Activated naive CD4-positive, alpha-beta T cell treated with Interleukin-2 at 50 U/mL for 16 hours (primary cell): ENCODE measurements at places on chromosomes 3 and 15.

GRCh38 chr3:156720826-156721225 lies 46.4 kb downstream of the TIPARP start:
- DNase-seq = no peak

DNA sequence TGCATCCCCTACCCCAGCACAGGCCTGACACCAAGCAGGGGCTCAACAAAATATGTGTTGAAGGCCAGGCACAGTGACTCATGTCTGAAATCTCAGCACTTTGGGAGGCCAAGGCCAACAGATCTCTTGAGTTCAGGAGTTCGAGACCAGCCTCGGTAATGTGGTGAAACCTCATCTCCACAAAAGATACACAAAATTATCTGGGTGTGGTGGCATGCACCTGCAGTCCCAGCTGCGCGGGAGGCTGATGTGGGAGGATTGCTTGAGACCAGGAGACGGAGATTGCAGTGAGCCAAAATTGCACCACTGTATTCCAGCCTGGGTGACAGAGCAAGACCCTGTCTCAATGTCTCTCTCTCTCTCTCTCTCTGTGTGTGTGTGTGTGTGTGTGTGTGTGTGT lies 30.7 kb upstream of the CYP11A1 start:
- no peak for DNase-seq

DNA sequence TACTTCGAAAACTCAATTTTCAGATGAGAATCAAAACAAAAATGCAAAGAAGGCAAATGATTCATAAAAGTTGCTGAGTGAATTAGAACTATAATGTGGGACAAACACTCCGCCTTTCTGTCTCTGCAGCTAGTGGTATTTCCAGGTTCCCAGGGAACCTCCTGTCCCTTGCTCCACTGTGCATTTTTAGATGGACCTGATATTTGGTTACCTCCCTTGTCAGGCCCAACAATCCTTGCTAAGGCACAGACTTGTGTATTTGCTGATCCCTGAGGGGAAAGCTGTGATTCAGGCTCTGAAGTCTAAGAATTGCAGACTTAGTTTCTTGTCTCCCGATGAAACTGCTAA lies 162.7 kb downstream of the LPP start:
- no peak for DNase-seq

GRCh38 chr15:31324806-31325594 lies 1.6 kb upstream of the KLF13 start:
- no peak for DNase-seq

- no peak for DNase-seq
Measured at GRCh38 chr3:60047426-60048200, 997.8 kb upstream of the CFAP20DC start.

GRCh38 chr3:157285966-157286365 lies 126.0 kb upstream of the CCNL1 start:
- DNase-seq = no peak

DNA sequence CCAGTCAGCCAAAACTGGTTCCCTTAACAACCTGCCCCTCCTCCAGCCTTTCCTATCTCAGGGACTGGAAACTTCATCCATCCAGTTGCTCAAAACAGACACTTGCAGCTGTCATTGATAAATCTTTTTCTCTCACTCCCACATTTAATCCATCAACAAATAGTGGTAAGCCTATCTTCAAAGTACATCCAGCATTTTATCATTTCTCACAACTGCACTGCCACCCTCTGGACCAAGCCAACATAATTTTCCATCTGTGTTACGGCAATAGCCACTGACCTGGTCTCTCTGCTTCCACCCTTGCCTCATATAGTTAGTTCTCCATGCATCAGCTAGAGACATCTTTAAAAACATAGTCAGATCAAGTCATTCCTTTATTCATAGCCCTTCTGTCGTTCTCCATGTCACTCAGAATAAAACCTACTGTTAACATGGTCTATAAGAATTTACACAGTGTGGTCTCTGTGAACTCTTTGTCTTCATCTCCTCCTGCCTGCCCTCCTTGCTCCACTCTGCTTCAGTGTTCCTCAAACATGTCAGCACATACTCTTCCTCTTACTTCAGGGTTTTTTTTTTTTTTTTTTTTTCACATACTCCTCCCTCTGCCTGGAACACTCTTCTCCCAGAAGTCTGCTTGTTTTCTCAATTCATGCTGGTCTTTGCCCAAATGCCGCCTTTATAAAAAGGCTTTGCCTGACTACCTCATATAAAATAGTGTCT lies 102.5 kb upstream of the COL6A5 start:
- no peak for DNase-seq

DNA sequence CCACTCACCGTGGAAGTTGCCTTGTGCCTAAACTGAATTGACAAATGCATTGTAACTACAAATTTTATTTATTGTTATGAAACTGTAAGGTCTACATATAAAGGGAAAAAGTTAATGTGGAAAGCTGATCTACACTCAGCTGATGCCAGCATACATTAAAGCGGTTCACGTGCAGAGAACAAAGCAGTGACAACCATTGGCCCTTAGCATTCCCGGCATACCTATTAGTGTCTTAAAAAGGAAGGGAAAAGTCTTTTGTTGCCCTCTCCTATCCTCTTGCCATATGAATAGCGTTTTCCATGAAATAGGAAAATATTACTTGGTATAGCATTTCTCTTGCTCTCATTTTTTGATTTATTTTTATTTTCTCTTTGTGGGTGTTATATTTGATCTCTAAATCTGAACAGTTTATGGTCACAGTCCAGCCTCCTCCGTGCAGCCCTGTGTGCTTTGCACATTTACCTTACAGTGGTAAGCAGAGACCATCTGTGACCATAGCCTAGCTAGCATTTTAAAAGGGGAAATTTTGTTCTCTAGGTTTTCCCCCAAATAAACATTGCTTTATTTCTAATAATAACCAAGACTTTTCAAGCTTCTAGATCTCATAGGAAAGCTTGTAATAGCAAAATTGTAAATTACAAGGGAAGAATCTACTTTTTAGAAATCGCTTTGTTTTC lies 89.7 kb upstream of the CGNL1 start:
- DNase-seq = no peak

DNA sequence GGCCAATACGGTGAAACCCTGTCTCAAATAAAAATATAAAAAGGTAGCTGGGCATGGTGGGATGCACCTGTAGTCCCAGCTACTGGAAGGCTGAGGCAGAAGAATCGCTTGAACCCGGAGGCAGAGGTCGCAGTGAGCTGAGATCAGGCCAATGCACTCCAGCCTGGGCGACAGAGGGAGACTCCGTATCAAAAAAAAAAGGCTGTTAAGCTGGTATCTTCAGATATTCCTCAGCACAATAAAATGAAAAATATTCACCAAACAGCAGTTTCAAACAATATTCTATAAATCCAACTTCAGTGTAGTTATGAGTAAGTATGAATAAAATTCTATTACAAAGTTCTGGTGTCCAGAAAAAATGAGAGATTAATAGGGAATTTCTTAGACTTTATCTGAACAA lies 14.2 kb downstream of the DENND4A start:
- no peak for DNase-seq

DNA sequence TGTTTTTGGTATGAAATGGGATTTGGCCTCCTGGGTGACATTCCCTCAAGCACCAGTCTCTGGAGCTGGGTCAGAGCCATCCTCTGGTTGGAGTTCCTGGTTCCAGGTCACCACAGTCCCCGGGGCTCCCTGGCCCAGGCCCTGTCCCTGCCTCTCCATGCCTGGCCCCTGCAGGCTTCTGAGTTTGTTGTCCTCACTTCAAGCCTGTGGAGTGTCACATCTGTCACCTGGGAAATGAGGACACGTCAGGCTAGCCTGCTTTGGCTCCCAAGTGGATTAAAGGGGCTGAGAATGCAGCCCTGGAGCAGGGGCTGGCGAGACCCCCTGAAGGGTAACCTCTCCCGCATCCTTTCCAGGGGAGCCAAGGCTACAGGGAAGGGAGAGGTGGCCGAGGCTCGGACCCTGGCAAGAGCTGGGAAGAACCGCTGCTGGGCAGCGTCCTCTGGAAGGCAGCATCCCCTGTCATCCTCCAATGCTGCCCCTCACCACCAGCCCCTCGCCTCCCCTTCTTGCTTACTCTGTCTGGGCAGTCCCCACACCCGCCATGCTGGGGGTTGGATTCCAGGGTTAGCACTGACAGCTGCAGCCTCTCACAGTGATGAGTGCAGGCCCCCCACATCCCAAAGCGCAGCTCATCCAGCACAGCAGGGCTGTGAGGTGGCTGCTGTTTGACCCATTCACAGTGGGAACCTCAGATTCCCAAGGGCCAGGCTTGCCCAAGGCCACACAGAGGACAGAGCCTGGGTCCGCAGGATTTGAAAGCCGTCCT lies 75.5 kb upstream of the IQSEC1 start:
- no peak for DNase-seq

DNA sequence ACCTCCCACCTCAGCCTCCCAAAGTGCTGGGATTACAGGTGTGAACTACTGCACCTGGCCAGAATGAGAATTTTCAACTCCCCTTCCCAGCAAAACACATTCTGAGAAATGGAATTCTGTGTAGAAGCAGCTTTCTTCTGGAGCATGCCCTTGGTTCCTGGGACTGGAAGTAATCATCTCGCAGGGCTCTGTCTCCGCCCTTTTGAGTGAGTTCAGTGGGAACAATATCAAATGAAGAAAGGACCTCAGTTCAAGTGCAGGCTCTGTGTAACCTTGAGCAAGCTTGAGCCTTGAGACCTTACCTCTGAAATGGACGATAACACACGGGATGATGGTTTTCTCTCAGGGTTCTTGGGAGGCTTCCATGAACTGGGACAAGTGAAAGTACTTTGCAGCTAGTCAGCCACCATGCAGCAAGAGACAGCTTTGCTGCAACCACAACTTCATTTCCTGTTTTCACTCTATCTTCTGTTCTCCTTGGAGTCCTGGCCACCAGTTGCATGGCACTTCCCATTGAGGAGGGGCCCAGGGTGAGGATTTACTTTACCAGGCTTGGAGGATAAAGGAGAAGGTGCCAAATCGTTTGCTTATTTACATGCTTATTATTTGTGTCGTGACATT lies 35.7 kb upstream of the IGF1R start:
- DNase-seq = no peak

GRCh38 chr3:45830121-45830520 lies 11.8 kb downstream of the LZTFL1 start:
- DNase-seq = no peak

DNA sequence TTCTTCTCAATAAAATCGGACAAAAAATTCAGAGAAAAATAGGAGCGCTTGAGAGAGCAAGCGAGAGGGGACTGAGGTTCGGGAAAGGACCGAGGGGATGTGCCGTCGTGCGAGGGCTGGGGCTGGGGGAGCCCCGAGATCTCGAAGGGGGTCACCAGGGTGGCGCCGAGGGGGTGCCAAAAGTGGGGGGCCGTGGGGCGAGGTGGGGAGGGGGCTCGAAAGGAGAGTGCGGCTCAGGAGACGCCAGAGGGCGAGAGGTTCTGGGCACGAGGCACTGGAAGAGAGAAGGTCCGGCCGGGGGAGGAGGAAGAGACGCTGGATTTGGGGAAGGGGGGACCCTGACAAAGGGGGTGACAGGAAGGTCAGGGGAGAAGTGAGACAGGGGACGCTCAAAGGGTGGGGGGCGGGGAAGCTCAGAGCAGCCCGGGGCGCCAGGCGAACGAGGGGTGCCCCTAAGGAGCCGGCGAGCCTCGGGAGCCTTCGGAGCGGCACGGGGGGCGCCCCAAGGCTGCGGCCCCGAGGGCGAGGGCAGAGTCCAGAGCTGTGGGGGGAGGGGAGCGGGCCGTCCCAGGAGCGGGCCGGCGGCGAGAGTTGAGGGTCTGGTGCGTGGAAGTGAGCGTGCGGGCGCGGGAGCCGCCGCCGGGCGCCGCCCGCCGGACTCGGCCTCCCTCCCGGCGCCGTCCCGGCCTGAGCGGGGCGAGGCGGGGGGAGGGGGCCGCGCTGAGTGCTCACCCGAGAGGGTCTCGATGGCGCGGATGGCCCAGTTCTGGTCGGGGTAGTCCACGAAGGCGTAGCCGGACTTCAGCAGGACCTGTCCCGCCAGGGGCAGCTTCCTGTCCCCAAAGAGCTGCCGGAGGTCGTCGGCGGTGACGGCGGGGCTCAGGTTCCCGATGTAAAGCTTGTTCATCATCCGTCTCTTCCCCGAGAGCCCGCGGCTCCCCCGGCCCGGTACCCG lies 514 bp downstream of the IGF2BP2 start:
- peak; percentile 24 for DNase-seq

- DNase-seq = no peak
Measured at GRCh38 chr3:171385086-171385485, 75.1 kb downstream of the TNIK start.

DNA sequence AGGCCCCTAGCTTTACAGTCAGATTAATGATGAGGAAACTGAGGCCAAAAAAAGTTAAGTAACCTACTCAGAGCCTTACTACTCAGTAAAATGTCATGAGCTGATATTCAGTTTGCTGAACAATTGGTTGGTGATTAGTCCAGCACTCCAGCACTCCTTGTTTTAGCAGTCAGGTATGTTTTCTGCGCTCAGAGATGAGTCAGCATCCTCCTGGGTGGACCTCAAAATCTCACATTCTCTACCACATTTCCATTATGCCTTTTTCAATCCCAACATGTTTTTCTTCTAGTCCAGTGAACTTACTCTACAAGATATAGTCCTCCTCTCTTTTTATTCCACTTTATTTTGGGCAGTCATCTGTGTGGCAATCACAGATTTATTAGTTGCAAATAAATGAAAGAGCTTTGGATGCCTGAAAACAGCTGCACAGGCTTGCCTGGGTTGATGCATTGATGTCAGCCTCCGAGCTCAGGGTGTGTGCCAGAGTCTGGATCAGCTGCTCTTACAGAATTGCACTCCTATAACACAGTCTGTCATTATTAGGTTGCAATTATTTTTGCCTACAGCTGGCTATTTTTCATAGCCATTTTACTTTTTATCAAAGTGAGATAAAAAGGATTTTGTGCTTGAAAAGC lies 133.2 kb downstream of the ARPP21 start:
- DNase-seq = no peak

- DNase-seq = no peak
Measured at GRCh38 chr3:128548426-128549282, 55.7 kb upstream of the GATA2 start.

- DNase-seq = no peak
Measured at GRCh38 chr3:40009991-40010390, 200.6 kb downstream of the MYRIP start.

GRCh38 chr3:42036483-42036823 lies 54.7 kb upstream of the TRAK1 start:
- DNase-seq = no peak

GRCh38 chr3:71547249-71548198 lies 36.0 kb downstream of the FOXP1 start:
- no peak for DNase-seq

DNA sequence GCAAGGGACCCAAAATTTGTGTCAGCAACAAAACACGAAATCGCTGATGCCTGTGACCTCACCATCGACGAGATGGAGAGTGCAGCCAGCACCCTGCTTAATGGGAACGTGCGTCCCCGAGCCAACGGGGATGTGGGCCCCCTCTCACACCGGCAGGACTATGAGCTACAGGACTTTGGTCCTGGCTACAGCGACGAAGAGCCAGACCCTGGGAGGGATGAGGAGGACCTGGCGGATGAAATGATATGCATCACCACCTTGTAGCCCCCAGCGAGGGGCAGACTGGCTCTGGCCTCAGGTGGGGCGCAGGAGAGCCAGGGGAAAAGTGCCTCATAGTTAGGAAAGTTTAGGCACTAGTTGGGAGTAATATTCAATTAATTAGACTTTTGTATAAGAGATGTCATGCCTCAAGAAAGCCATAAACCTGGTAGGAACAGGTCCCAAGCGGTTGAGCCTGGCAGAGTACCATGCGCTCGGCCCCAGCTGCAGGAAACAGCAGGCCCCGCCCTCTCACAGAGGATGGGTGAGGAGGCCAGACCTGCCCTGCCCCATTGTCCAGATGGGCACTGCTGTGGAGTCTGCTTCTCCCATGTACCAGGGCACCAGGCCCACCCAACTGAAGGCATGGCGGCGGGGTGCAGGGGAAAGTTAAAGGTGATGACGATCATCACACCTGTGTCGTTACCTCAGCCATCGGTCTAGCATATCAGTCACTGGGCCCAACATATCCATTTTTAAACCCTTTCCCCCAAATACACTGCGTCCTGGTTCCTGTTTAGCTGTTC lies 34.9 kb downstream of the CHDH start:
- no peak for DNase-seq
